Body of pancreas (tissue), 4 donors: ENCODE measurements at places on chromosomes 4 and X. TPM values are rescaled to one million over a fixed set of nuclear protein-coding genes. Genes with fewer than 3 reads are reported as not detected.

The RNF128 gene
- total RNA-seq: 18.9 TPM

The PNCK gene
- not detected for total RNA-seq

The SPARCL1 gene
- total RNA-seq: 141 TPM

The MAP7D2 gene
- total RNA-seq: 0.99 TPM

The C4orf54 gene
- not detected for total RNA-seq

The REELD1 gene
- total RNA-seq: not detected

- DNase-seq: no peak
These were observed 55.4 kb upstream of the GRPR start for GRCh38 chrX:16067886-16068515.

DNA sequence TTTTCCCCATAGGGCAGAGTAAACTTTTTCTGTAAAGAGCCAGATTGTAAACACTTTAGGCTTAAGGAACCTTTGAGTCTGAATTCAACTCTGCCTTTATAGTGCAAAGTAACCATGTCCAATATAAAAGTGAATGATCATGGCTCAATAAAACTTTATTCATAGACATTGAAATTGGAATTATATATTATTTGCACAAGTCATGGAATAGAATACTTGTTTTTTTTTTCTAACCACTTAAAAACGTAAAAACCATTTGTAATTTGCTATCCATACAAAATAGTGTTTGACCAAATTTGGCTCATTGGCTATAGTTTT lies 54.1 kb upstream of the MYOZ2 start:
- no peak for DNase-seq

- no peak for DNase-seq
These were observed 78.0 kb upstream of the CLNK start for GRCh38 chr4:10762561-10762960.

GRCh38 chr4:9919047-9919446 lies 102.2 kb downstream of the SLC2A9 start:
- DNase-seq: no peak

DNA sequence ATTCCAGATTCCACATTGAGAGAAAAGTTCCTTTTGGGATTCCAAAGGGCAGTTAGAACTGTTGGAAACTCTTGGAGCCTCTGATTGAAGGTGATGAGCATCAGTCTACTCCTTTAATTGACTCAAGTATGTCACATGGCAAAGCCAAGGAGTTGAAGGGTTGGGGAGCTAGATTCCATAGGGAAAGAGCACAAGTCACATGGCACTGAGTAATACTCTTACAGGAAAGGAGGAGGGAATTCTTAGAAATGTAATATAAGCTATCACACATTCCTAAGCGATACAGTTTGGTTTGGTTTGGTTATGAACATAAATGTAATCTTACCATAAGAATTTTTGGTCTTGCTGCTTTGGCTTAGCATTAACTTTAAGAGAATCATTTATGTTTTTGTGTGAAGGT lies 15.7 kb downstream of the SPCS3 start:
- no peak for DNase-seq

- no peak for DNase-seq
These were observed 211.9 kb downstream of the AFAP1 start for GRCh38 chr4:7727749-7728148.

- no peak for DNase-seq
These were observed 618 bp upstream of the XK start for GRCh38 chrX:37684973-37685372.

DNA sequence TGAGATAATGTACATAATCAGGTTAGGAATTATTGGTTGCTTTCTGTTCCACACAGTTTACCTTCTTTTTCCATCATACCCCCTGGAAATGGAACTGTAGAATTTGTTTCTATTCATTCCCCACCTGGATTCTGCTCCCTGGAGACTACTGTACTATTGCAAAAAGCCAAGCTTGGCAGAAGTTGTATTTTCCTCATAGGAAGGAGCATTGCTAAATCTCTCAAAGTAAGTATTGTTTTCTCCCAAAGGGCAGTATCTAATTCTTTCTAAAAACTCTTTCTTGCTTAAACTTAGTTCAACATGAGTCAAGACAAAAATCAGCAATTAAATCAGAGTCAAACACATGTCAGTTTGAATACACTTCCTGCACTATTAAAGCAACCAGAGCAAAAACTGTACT lies 136.2 kb downstream of the CDS1 start:
- no peak for DNase-seq

- DNase-seq: no peak
These were observed 100.2 kb upstream of the IL13RA1 start for GRCh38 chrX:118627084-118627758.

GRCh38 chr4:763922-764321 lies 58.3 kb downstream of the PCGF3 start:
- no peak for DNase-seq

GRCh38 chr4:40412866-40413795 lies 78.0 kb downstream of the CHRNA9 start:
- DNase-seq: no peak

- no peak for DNase-seq
These were observed 27.8 kb upstream of the SMIM10 start for GRCh38 chrX:134963041-134963440.

DNA sequence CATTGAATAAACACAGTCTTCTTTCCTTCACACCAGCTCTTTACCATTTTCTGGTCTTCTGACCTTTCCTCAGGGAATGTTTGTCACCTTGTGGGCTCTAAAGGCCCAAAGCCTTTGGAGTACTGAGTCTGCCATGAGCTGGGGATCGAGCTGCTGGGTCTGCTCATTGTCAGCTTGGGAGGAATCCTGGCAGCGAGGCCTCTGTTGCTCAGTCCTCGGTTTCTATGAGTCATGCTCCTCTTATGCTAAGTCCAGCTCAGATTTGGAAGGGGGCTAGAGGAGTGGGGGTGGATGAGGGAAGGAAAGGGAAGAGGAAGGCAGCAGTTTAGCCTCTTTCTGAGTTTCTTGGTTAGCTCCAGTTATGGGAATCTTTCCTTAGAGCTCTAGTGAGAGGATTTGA lies 31.1 kb downstream of the NHSL2 start:
- no peak for DNase-seq
